ENCODE measurements at places on chromosomes 6 and 20.

DNA sequence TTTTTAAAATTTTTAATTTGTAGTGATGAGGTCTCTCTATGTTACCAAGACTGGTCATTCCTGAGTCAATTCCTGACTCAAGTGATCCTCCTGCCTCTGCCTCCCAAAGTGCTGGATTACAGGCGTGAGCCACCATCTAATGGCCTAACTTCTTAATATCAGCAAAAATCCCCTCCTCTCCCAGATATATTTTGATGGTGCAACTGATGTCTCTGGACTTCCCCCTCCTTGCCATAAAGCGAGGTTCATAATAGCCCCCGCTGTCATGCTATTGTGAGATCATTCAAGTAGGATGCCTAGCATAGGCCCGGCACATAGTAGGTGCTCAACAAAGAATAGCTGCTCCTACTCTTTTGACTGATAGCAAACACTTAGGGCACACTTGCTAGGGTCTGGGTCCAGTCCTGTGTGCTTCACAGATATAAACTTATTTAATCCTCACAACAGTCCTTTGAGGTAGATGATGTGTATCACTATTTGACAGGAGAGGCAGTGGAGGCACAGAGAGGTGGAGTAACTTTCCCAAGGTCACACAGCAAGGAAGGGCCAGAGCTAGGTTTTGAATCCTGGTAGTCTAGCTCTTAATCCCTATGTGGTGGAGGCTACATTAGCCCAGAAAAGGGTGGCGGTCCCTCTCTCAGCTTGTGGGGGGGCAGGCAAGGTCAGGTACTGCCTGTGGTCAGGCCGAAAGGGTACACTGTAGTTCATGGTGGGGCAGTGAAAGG lies 14.6 kb downstream of the SRC start:
- DNase-seq = no peak

DNA sequence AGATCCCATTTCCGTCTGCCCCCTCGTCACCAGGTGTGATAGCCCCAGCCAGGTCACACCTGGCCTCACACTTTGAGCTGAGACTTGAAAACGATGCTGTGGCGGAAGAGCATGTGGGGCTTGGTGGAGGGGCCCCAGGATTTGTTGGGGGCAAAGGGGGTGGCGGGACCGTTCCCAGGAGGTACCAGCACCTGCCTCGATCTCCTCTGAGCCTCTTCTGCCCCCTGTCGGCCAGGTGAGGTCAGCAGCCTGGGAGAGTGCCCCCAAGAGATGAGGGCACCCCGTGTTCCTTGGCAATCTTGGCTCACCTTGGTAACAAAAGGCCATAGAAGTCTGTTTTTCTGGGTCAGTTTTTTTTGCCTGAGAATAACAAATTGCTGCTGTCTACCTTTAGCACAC lies 25.4 kb downstream of the SPATA2 start:
- DNase-seq = no peak

- no peak for DNase-seq
Measured at GRCh38 chr6:81130969-81131368, 621.5 kb downstream of the TENT5A start.

DNA sequence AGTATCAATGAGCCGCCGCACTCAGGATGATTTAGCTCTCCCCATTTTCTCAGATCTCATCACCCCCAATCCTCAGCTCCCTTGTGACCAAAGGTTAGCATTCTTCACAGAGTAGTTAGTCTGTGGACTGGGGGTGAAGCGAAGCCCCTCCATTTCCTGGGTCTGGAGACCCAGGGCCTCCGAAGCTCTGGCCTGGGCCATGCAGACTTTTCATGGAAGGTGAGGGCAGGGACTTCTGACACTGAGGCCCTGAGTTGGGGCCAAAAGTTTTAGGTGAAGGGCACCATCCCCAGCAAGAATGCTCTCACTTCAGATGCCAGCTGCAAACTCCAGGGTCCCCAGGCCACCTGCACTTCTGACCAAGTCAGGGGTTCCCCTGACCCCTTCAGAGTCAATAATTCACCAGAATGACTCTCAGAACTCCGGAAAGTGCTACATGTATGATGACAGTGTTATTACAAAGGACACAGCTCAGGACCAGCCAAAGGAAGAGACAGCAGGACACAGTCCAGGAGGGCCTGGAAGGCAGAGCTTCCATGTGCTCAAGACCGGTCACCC lies 65.7 kb upstream of the DUSP22 start:
- DNase-seq = no peak

GRCh38 chr6:15674690-15675386 lies 12.0 kb upstream of the DTNBP1 start:
- no peak for DNase-seq

GRCh38 chr6:30231067-30231466 lies 17.9 kb upstream of the TRIM26 start:
- no peak for DNase-seq

DNA sequence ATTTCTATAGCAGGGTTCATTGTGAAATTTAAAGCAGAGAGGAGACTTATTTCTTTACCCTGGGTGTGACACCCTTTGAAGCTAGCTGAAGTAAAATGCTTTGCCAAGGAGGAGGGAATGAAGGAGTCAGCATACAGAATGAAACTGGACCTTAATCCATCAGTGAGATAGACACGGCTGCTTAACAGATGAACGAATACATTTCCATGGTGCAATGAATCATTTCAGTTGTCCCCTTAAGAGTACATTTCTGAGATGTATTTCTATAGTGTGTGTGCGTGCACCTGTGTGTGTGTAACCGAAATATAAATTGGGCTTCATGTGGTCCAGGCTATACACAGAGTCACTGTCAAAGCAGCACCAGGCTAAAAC lies 73.8 kb upstream of the CD93 start:
- no peak for DNase-seq

DNA sequence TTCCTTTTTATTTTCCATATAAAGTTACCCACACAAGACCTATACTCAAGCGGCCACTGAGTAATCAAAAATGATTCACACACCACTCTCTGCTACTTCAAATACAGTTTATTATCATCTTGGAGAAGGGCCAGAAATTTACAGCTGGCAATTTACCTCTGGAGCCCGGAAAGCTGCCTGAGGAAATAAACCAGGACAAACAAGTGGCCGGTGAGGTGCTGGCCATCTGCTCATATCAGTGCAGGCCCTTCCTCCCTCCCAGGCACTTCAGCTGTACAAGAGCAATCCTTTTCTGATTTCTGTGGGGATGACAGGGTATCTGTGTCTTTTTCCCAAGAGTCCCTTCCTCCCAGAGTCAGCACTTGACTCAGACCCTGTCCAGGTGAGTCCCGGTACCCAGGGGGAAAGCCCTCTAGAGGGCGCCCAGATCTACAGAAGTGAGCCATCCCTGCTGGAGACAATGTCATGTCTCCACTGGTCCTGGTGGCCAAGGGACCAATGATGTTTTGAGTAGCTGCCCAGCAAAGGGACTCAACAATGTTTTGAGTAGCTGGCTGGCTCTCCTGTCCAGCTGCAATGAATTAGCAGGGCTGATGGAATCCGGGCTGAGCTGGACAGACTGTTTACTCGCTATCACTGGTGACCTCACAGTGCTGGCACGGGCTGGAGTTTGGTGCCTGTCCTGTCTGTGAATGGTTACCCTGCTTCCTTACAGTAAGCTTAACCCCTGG lies 23.6 kb downstream of the LRP11 start:
- peak; percentile 63 for DNase-seq

DNA sequence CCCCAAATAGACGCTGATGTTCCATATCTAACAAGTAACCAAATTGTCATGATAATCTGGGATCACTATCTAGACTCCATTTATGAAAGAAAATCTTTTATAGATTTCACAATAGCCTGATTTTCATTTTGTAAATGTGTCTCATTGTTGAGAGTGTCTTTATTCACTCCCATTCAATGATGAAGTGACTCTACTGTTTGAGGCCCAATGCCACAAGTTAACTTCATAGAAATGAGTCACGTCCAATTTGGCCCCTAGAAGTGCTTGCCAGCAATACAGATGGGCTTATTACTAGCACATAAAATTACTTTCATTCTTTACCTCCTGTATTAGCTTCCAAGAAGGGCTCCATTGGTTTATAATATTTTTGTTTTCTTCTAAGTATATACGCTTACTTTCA lies 6.3 kb downstream of the IPCEF1 start:
- DNase-seq = no peak

DNA sequence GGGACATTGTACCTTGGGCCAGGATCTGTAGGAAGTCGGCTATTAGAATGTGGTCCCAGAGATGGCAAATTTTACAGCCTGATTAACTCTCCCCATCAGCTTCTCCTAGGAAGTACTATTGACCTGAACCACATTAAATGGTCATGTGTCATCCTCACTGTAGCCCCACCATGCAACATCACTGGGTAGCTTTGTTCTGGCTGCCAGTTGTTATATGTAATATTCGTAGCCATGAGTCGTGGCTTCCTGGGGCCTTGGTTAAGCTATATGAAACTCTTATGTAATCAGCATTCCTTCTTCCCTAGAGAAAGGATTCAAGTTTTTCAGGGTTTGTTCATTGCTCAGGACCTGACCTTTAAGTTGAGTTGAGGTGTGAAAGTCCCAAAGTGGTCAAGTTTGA lies 125.7 kb downstream of the ANKS1A start:
- peak; percentile 73 for DNase-seq

DNA sequence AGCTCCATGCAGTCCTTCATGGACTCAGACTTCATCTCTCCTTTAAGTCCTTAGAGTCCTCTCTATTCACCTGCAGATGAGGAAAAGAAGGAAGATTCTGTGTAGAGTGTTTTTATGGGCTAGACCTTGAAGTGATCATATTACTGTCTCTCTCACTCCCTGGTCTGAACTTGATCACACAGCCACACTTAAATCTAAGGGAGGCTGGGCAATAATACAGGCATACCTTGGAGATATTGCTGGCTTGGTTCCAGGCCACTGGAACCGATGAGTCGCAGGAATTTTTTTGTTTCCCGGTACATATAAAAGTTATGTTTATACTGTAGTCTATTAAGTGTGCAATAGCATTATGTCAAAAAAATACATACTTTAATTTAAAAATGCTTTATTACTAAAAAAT lies 59.2 kb upstream of the FOXO3 start:
- DNase-seq = peak; percentile 56

DNA sequence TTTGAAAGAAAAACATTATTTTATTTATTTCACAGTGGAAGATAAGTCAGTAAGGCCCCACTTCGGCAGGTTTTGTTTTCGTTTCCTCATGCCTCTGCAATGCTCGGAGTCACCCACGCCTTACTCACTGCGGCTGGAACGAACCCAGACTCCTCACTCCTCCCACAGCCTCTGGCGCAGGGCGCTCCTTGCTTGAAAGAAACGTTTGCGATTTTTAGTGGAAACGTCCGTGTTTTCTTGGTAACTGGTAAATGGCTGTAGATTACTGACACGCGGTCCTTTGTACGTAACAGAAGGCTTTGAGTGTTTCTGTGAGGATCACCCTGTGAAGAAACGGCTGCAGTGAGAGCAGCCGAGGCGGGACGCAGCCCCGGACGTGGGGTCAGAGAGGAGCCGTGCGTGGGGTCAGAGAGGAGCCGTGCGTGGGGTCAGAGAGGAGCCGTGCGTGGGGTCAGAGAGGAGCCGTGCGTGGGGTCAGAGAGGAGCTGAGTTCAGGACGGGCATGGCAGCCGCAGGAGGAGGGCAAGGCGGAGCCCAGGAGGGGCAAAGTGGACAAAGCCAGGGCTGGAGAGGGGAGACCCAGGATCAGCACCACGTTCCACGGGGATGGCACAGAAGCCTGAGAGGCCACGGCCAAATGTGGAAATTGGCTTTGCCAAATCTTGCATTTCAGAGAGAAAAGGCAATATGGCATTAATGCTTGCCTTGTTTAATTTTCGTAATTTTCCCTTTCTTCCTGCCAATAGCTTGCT lies 198.6 kb upstream of the THBS2 start:
- peak; percentile 91 for DNase-seq

- DNase-seq = no peak
Measured at GRCh38 chr6:79064635-79065034, 13.4 kb downstream of the PHIP start.

Measured in NCI-H226 (cell line).